Activated naive CD8-positive, alpha-beta T cell treated with anti-CD3 and anti-CD28 coated beads for 36 hours (primary cell): ENCODE measurements at places on chromosomes 11 and 22.

DNA sequence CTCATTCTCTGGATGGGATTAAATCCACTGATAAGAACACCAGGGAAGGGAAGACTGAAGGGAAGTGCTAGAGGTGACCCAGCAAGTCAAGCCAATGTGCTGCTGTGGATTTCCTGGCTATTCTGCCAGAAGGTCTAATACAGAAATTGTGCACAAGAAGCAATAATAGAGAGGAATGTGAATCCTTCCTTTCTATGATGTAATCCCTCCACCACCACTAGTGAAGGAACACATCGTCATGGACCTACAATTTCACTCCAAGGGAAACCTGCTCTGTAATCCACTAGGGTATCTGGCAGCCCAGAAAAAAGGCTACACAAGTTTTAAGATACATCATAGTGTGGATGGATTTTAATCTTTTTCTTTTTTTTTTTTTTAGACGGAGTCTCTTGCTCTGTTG, 17.4 kb downstream of the LARGE2 start:
- DNase-seq, result no peak

- DNase-seq, result no peak
Measured at GRCh38 chr11:131724436-131724975, 354.1 kb downstream of the NTM start.

- DNase-seq, result no peak
Measured at GRCh38 chr11:37907436-37908218, 1309.6 kb upstream of the RAG2 start.

GRCh38 chr11:75598264-75598663, 36.2 kb downstream of the SERPINH1 start:
- no peak for DNase-seq

- no peak for DNase-seq
Measured at GRCh38 chr22:44002324-44002723, 21.8 kb upstream of the PARVB start.

DNA sequence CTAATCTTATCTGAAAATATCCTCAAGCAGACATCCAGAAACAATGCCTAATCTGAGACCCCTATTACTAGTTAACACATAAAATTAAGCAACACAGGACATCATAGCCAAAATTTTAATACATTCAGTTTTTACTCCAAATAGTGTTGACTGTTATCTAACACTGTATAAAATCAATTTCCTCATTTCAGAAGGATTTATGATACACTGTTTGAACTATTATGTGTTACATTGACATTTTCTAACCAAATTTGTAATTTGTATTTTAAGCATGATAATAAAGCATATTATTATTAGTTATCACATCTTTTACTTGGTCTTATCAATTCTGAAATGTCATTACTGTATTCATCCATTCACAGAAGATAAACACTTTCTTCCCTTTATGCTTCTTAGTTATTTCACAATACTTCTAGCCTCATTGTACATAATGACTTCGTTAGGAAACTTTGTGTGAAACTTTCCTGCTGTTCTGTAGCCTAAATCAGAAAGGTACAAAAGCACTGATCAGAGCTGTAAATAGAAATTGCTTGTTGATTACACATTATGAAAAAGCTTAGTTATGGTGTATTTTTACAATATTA, 1248.9 kb downstream of the JRKL start:
- no peak for DNase-seq

DNA sequence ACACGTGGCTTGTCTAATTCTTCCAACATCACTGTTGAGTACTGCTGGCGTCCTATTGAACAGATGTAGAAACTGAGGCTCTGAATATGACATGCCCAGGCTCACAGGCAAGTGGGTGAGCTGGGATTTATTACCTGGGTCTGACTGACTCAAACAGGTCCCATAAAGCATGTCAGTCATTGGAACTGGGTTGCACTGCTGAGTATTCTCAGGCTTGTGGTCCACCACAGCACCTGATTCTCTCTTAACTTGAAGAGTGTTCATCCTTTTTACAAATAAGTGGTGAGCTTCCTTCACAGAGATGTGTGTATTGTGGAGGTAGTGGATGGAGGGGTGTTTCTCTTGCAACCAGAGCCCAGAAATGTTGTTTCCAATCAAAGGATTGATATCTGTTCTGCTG, 44.5 kb downstream of the SC5D start:
- no peak for DNase-seq

- no peak for DNase-seq
Measured at GRCh38 chr11:3224401-3225057, 5.9 kb upstream of the MRGPRG start.

GRCh38 chr11:12944889-12945288, 64.2 kb upstream of the RASSF10 start:
- no peak for DNase-seq

DNA sequence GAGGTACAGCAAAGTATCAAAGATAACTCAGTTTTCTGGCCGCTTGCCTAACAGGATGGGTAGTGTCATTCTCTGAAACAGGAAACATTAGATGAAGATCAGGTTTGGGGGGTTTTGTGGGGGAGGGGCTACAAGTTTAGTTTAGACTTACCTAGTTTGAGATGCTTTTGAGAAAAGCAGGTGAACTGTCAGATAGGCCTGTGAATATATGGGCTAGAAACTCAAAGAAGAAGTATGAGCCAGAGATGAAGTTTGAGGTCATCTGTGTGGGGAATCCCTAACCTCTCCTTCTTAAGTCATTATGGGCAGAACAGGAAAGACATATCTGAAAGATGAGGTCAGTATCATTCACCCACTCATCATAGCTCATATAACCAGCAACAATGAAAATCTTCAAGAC, 11.9 kb downstream of the HOATZ start:
- no peak for DNase-seq

DNA sequence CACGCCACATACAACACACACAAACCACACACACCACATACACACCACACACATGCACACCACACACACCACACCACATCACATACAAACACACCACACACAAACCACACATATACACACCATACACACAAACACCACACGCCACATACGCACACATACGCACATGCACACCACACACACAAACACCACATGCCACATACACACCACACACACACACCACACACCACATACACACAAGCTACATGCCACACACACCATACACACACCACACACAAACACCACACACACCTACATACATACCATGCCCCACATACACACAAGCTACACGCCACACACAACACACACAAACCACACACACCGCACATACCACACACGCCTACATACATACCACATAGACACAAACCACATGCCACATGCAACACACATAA, 15.7 kb upstream of the TH start:
- no peak for DNase-seq

DNA sequence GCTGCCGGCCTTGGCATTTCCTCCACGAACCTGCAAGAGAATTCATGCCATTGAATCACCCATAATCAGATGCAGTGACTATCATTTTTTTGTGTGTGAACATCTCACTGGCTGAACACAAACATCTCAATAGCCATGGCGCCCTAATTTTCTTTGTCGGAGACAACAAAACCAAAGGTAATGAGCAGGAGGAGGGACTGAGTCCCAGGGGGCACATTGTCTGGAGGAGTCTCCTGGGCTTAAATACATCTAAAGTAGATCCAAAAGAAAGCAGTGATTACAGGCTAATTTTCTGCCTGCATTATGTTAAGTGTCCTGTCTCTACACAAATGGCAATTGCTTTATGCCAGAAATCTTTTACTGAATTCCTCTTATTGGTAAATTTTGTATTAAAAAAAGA, 113.5 kb downstream of the NTM start:
- no peak for DNase-seq

GRCh38 chr22:21937821-21938070, 14.9 kb downstream of the PPM1F start:
- no peak for DNase-seq

DNA sequence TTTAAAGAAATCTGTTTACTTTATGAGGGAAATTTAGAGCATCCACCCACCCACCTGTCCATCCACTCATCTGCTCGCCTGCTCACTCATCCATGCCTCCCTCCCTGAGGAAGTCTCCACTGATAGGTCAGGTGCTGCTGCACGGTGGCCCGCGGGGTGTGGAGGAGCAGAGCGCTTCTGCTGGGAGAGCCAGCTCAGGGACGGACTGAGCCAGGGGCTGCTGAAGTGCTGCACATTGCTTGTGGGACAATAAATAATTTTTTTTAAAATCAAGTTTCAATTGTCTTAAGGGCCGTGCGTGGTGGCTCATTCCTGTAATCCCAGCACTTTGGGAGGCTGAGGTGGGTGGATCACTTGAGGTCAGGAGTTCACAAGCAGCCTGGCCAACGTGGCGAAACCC, 148.9 kb downstream of the TBC1D22A start:
- no peak for DNase-seq

- DNase-seq, result peak; percentile 97
Measured at GRCh38 chr11:94493281-94494125, at the start of the genes ANKRD49 and MRE11. TSS of gene ANKRD49 (plus strand) at chr11:94493984. CDS start at chr11:94496694, 2,710 bp downstream. TSS of gene MRE11 (minus strand) at chr11:94493844. CDS start at chr11:94492801, 1,043 bp downstream.

- DNase-seq, result peak; percentile 79
Measured at GRCh38 chr11:118343981-118344515, at the start of gene CD3G. TSS of gene CD3G (plus strand) at chr11:118344344. CDS start at chr11:118344424, 80 bp downstream.

- no peak for DNase-seq
Measured at GRCh38 chr11:74683279-74683871, 47.9 kb downstream of the CHRDL2 start.

GRCh38 chr11:130476200-130476921, 27.9 kb downstream of the ADAMTS15 start:
- DNase-seq, result no peak

GRCh38 chr11:103619480-103619879, 417.0 kb upstream of the DDI1 start:
- no peak for DNase-seq

DNA sequence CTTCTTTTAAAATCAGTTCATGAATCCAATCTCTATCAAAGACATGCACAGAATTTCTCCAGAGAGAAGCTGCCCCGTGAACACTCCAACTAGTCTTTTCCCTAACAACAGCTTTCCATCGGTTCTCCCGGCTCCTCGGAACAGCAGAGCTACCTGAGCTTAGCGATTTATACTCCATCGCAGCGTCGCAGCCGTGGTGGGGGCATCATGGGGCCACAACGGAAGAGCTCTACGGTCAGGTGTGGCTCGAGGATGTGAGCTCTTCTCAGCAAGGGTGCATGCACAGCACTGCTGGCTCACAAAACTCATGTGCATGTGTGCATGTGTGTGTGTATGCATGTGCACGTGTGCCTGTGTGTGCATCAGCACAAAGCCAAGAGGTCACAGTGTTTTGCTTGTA, 11.7 kb upstream of the MOB2 start:
- no peak for DNase-seq

- DNase-seq, result no peak
Measured at GRCh38 chr11:10400856-10401255, 54.2 kb upstream of the AMPD3 start.

DNA sequence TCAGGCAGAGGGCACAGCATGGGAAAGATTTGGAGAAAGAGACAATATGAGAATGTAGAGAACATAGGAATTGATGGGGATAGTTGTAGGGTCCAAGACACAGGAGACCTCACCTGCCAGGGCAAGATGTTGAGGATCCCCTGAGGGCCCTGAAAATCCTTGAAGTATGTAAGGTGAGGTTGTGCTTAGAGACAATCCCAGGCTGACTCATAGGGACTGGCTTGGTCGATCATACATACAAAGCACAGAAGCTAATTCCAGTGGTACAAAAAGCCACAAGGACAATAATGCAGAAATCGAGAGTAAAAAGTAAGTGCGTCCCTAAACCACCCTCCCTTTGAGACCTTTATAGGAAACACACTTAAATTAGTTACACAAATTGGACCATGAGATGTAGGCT, 468.2 kb downstream of the MIAT start:
- DNase-seq, result no peak

DNA sequence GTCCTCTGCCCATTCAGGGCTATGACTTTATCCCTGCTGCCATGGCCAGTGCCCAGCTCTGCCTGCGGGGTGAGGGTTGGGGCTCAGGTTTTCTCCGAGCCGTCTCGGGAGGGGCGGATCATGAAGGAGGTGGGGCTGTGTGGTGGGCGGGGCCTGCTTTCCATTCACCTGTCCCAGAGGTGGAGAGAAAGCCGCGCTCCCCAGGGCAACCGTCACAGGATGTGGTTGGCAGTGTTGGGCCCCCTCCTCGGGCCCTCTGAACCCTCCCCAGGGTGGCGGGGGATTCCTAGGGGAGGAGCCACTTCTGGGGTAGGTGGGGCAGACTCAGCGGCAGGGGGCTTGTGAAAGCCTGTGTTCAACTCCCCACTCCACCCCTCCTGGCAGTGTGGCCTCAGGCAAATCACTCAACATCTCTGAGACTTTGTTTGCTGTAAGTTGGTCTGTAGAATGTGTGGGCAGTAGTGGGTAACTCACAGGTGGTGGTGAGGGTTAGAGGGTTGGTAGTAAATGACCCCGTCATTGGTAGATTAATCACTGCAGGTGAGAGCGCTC, 50.3 kb downstream of the CD6 start:
- DNase-seq, result peak; percentile 82

DNA sequence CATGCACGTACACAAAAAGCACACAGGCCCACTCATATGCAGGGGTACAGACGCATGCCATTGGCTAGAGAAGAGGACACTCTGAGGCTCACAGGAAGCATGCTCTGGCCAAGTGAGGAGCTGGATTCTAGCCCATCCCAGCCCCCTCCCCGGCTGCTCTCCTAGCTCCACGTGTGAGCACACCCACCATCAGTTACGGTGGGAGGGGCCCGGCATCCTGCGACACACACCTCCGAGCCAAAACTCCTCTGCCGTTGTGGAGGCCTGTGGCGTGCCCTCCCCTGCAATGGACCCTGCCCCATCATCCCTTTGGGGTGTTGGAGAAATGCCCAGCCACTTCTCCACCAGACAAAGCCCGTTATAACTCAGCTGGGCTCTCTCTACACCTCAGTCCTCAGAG, 15.1 kb upstream of the IGSF9B start:
- no peak for DNase-seq

GRCh38 chr22:39301926-39302325, 17.5 kb downstream of the RPL3 start:
- no peak for DNase-seq

- no peak for DNase-seq
Measured at GRCh38 chr11:117730208-117730800, 66.7 kb downstream of the DSCAML1 start.

DNA sequence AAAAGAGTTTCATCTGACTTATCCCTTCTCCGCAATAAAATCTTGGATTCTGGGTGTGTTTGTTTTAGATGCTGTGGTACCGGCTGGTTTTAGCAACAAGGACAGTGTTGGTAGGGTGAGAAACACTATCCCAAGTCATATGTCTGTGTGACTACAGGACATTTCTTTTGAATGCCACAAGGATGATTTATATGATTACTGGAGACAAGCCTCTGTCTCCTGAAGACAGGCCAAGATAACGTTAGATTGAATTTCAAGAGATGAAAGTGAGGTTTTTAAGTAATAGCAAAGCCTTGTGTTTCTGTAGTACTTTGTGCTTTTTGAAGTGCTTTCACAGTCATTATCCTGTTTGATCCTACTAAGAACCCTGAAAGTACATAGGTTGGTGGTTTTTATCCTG, 101.6 kb downstream of the COMMD9 start:
- DNase-seq, result no peak

DNA sequence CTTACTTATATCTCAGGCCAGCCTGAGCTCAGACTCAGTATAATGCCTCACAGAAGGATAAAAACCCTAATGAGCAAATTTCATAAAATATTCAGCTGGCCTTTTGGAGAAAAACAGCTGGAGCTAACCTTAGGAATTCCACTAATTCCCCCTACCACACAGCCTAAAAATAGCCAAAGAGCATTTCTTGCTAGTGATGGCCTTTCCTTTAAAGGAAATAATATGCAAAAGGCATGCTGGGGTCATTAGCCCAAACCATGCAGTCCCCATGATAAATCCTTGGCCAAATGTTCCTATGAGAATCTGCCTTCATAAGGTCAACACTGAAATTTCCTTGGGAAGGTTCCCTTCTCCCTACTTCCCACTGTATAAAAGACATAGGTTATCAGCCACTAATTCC, 38.2 kb downstream of the SYTL2 start:
- no peak for DNase-seq

GRCh38 chr11:3738723-3739122, 58.6 kb downstream of the NUP98 start:
- no peak for DNase-seq
